Stimulated activated CD8-positive, alpha-beta memory T cell treated with anti-CD3 and anti-CD28 coated beads, Interleukin-2, amount 100 ng/mL, for 48 hours (primary cell): ENCODE measurements at places on chromosomes 2 and 18.

- DNase-seq: no peak
Observed at GRCh38 chr2:163970058-163970813, 234.4 kb upstream of the FIGN start.

GRCh38 chr2:12083081-12083581, 336.7 kb downstream of the LPIN1 start:
- DNase-seq: no peak

GRCh38 chr2:148928395-148928794, 53.4 kb downstream of the KIF5C start:
- DNase-seq: no peak

DNA sequence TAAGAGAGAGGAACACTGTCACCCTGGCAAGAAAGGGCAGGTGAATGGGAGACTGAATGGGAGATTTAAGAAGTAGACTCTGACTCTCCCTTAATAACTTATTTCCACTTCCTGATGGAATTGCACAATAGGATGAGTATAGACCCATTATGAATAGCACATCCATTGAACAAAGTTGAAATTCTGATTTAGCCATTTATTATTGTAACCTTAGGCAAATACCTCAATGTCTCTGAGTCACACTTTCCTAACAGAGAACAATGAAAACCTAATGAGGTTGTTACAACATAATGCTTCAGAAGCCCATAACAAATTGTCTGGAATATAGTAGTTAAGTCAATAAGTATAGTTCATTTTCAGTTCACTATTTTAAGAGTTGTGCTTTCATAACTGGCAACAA, 78.9 kb downstream of the NRXN1 start:
- no peak for DNase-seq

DNA sequence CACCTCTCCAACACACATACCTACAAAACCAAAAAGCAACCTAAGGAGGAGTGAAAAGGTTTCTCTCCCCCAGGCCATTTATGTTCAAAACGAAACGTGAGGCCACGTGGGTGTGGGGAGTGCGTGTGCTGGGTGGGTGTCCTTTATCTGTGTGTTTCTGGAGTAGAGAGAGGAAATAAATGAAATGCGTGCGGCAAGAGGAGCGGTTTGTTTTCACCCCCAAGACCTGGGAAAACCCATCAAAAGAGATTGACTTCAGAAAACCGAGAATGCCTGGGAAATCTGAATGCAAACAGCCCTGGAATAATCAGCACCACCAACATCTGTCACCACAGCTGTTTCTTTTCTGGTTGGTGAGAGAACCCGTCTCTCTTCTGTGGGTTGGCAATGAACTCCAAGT, 137.4 kb downstream of the INSIG2 start:
- no peak for DNase-seq

DNA sequence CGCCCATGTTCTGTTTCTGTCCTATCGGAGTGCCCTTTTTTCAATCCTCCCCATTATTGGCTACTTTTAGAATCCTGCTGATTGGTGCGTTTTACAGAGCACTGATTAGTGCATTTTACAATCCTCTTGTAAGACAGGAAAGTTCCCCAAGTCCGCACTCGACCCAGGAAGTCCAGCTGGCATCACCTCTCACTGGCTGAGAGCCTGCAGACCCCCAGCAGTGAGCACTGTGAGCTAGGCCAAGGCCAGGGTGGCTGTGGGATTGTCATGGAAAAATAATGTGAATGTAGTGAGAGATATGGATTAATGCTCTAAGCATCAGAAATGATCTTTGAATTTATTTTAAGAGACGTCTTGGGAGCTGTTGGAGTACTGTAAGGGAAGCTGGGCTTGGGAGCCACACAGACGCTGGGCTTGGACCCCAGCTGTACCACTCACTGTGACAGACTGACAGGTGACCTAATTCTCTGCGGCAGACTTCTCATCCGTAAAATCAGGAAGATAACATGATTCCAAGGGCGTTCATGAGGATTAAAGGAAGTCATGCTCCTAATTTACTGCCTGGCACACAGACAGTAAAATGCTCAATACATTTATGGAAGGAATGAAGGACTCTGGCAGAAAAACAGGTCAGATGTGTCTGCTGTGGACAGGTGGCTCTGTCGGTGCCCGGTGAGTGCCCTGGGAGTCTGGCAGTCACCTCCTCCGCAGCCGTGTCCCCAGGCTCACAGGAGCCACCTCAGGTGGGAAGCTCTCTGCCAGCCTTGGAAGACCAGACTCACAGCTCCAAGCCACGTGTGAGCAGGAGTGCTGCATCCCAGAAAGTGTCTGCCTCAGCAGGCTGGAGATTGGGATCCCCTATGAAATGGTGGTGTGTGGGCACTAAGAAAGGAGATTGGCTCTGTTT, 105.5 kb downstream of the FAM168B start:
- no peak for DNase-seq

DNA sequence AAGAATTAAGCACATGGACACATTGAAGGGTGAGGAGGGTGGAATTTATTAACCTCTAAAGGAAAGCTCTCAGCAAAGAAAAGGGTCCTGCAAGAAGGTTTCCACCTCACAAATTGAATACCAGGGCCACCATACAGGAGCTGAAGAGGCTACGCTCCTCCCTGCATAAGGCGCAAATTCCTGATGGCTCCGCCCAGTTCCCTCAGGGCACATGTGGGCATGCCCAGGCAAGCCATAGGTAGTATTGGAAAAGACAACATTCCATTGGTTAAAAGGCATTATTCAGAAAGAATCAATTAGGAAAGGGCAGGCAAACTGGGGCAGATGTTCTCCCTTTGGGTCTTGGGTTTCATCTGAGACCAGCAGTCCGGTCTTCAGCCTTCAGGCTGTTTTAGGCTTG, 161.2 kb downstream of the PTPRM start:
- DNase-seq: no peak

GRCh38 chr18:61096226-61096625, 237.0 kb upstream of the CDH20 start:
- no peak for DNase-seq

DNA sequence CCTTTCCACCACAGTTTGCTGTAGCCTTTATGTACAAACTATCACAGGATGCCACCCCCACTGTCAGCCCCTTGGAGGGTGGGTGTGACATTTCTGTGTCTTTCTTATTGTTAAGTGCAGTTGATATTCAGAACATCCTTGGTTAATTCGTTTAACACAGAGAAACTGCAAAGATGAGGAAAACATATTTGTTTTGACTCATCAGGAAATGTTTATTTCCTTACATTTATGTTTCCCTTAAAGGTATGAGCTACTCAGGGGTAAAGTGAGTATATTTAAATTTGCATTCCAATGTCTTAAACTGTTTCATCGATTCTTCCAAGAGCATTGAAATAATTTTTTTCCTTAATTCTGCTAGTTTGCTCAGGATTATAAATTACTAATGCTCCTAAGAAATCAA, 243.4 kb downstream of the RDH14 start:
- no peak for DNase-seq

DNA sequence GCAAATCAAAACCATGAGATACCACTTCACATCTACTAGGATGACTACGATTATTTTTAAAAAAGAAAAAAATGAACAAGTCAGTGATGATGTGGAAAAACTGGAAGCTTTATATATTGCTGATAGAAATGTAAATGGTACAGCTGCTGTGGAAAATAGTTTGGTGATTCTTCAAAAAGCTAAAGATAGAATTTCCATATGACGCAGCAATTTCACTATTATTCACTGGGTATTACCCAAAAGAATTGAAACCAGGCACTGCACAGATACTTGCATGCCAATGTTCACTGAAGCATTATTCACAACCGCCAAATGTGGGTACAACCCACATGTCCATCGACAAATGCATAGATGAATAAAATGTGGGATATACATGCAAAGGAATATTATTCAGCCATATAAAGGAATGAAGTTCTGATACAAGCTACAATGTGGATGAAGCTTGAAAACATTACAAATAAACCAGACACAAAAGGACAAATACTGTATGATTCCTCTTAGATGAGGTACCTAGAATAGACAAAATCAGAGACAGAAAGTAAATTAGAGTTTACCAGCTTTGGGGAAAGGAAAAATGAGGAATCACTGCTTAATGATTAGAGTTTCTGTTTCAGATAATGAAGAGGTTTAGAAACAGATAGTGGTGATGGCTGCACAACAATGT, 11.1 kb downstream of the RTTN start:
- DNase-seq: no peak

DNA sequence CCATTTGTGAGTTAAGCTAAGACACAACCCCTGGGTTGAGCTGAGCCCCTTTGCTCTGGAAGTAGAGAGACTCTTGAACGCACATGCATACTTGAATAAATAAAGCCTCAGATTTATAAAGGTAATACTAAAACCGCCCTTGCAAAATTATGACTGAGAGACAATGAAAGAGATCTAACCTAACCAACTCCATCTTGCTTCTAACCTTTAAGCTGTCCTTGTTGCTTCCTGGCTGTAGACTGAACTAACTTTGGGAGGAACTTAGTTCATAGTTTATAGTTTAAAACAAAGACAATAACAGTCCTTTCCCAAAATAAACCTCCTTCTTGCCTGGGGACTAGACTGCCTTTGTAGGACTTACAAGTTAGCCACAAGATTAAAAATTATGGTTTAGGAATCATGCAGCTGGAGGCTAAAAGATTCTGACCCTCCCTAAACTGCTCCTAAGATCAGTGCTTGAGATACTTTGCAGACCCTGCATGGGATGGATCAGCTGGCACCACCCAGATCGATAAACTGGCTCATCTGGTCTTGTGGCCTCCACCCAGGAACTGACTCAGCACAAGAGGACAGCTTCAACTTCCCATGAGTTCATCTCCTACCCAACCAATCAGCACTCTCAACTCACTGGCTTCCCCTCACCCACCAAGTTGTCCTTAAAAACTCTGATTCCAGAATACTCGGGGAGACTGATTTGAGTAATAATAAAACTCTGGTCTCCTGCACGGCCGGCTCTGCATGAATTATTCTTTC, 240.2 kb upstream of the SLC14A2 start:
- DNase-seq: no peak

- DNase-seq: no peak
Observed at GRCh38 chr2:235004329-235004903, 52.6 kb downstream of the SH3BP4 start.

GRCh38 chr2:40955635-40956034, 503.7 kb upstream of the SLC8A1 start:
- DNase-seq: no peak

DNA sequence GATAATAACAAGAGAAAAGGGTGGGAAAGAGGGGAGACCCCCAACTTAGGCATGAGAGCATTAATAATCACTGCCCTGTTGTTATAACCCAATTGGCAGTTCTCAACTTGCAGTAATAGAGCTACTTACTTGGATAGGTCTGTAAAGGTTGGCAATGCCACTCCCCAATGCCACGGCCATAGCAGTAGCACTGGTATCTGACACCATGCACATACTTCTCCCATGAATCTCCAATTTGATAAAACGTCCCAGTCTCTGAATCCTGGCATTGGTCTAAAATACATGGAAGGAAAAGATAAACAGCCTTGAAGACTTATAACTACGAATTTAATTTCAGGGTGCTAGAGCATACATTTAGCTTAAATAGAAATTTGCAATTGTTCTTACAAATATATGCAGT, 16.8 kb downstream of the FN1 start:
- no peak for DNase-seq

DNA sequence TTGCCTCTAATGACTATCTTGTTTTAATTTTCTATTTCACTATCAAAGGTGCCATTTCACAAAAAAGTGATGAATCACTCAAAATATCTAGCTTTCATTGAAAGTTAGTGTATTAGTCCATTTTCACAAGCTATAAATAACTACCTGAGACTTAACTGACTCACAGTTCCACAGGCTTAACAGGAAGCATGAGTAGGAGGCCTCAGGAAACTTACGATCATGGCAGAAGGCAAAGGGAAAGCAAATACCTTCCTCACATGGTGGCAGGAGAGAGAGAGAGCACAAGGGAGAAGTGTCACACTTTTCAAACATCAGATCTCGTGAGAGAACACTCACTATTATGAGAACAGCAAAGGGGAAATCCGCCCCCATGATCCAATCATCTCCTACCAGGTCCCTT, 1220.4 kb upstream of the ZEB2 start:
- no peak for DNase-seq

GRCh38 chr2:105854972-105855371, 110.3 kb downstream of the NCK2 start:
- DNase-seq: no peak

GRCh38 chr2:190367091-190367490, 23.7 kb downstream of the INPP1 start:
- DNase-seq: no peak

- DNase-seq: no peak
Observed at GRCh38 chr2:65583061-65583460, 150.7 kb upstream of the SPRED2 start.

DNA sequence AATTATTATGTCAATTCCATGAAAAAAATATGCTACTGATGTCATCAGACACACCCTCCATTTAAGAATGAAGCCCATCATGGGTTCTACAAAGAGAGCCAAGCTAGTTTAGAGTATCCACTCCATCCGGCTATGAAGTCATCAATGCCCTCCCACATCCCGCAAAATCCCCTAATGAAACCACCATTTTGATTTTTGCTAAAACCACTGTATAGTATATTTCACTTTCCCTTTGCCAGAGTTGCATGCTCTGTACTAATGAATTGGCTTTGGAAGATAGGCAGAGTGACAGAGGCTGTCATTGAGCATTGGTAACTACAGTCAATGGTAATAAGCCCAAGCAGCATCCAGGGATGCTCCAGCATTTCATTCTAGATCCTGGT, 118.6 kb downstream of the ANKRD44 start:
- DNase-seq: no peak

DNA sequence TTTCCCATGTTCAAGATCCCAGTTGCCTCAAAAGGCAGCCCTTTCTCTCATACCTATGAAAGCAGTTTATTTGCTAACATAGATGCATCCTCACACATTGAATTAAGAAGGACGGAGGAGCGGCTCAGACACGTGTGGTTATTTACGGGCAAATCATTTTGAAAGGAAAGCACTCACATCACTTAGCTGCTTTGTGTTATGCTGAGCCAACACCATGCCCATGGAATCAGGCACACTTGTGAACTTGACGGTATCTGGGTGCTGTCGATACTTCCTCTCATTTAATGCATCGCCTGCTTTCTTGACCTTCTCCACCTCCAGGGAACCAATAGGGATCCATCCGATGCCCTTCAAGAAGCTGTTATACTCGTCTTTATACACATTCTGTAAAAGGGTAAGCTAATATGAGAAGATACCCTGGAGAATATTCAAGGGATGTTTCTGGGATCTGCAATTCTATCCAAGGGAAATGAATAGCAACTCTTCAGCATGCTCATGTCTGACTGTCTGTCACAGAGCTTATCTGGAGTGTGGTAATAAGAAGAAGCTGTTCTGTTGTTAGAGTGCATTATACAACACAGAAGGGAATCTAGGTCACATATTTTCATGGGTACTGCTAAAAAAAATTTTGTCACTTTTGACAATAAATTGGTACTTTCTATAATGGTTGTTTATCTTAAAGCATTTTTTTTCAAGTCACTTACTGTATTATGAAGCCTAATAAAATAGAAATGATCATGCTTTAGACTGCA, 63.3 kb downstream of the NEB start:
- no peak for DNase-seq
